Astrocyte of the cerebellum (primary cell): ENCODE measurements at places on chromosomes 16 and 17.

DNA sequence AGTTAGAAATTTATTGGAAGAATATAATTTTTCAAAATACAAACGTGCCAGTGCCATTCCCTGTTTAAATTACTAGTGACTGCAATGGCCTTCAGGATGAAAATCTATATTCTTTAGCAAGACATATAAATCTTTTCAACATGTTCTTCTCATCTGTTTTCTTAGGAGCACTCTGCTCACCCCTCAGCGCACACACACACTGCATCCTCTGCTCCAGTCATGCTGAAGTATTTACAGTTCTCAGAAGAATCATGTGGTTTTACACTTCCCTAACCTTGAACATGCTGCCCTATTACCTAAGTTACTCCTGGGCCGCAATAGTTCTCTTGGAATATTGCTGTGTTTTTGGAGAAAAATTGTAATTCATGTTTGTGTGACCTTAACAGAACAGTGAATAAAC lies 820.6 kb downstream of the CDH8 start:
- DNase-seq, result no peak

DNA sequence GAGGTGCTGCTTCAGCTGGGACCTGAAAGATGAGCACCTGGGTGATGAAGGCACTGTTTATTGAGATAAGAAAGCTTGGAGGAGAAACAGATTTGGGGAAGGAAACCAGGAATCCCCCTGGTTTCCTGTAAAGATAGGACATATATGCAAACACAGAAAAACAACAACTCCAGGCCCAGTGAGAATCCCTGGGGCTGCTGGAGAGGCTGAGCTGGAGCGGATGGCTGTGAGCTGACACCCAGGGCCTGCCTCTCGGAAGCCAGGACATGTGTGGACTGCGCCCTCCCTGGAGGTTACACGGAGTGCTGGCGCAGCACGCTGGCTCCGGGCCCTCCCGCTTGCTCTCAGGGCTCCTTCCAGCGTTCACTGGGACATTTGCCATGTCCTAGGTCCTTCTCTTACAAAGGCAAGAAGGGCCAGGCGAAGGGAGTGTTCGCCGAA lies 57.5 kb downstream of the CYB5B start:
- peak; percentile 42 for DNase-seq

DNA sequence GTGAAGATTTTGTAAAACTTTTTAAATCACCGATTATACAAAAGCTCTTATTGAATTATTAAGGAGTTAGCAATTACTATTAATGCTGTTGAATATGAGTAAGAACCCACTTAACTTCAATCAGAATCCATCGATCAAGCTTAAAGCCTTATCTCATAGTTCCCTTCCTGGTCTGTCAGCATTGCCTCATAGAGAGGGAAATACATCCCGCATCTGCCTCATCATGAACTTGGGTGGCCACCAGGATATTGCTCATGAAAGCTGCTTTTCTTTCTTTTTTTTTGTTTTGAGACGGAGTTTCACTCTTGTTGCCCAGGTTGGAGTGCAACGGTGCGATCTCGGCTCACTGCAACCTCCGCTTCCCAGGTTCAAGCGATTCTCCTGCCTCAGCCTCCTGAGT lies 66.7 kb downstream of the PIGL start:
- no peak for DNase-seq

DNA sequence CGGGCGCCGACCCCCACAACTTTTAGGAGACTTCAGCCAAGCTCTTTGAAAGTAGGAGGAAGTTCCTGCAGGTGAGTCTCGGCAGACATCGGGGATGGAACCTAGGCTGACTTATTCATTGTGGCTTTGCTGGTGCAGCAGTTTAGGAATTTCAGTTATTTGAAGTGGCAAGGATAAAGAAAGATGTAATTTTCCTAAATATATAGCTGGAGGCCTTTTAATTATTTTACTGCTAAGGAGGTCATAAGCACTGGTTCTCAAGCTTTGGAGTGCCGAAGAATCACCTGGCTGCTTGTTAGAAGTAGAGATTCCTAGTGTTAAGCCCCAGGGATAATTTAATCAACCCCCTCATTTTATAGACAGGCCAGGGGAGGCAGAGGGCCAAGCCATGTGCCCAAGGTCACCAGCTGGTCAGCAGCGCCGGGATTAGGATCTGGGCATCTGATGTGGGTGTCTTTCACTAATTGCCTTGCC lies 28.9 kb upstream of the BCAR1 start:
- DNase-seq, result no peak

GRCh38 chr17:28719021-28719433 lies 758 bp upstream of the RPL23A start:
- no peak for DNase-seq

DNA sequence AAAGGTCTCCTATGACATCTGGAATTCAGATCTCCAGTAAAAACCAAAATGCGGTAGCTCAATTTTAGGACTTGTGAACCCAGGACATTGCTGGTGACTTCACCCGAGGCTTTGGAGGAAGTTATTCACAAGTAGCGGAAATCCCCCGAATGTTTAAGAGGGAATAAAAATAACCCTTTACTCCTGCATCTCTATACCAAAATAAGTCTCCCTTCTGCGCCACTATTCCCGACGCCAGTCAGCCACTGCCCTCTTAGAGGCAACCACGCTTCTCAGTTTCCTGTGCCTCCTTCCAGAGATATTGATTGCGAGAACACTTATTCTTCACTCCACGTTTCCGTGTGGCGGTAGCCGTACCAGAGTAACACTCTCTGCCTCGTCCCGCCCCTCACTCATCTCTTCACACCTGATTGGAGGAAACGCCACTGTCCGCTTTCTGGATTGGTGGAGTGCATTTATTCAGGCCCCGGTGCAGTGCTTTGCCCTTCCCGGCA lies 27.4 kb downstream of the EMP2 start:
- no peak for DNase-seq

GRCh38 chr16:57341441-57342303 lies 16.9 kb upstream of the CCL22 start:
- DNase-seq, result peak; percentile 81

DNA sequence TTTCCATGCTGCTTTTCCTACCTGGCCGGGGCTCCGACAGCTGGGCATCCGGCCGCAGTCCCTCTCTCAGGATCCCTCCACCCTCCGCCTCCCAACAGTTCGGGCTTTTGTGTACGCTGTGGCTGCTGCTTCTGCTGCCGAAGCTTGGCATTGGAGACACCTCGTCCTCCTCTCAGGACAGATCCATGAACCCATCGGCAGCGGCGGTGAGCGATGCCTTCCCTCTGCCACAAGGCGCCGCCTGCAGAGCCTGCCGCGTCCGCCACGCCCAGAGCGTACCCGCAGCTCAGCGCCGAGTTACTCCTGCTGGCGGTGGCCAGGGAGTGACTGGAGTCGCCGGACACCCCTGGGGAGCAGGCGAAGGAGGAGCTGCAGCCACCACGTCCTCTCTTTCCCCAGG lies 2032.8 kb downstream of the TP53TG3F start:
- no peak for DNase-seq

DNA sequence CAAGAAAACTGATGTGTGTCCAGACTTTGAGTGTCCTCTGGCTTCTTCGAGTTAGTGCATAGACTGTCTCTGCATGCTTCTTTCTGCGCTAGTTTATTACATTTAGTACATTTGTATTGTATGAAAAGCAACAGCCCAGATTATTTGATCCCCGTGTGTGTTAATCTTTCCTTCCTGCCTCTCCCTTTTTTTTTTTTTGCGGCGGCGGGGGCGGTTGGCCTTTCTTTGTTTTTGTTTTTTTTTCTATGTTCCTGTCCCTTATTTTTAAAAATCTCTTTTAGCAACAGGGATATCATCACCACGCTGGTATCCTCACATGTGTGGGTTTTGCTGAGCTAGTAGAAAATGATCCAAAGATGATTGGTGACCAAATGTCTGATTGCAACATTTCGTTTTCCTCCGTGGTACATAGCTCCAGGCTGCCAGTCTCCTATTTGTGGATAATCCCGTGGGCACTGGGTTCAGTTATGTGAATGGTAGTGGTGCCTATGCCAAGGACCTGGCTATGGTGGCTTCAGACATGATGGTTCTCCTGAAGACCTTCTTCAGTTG lies 9.4 kb downstream of the SCPEP1 start:
- DNase-seq, result no peak
